Skin of body (tissue), 3 donors: ENCODE measurements at places on chromosomes 11 and 22. TPM values are rescaled to one million over a fixed set of nuclear protein-coding genes. Genes with fewer than 3 reads are reported as not detected.

- DNase-seq = no peak
Measured at GRCh38 chr11:14366936-14367335, 8.0 kb upstream of the RRAS2 start.

The TLCD5 gene
- total RNA-seq = 6.7 TPM

The PDE3B gene
- total RNA-seq = 16.1 TPM

- DNase-seq = no peak
Measured at GRCh38 chr11:2794046-2794967, 91.3 kb downstream of the CDKN1C start.

- no peak for DNase-seq
Measured at GRCh38 chr22:37080838-37081237, 28.7 kb downstream of the TMPRSS6 start.

The AMBRA1 gene
- 19.8 TPM for total RNA-seq

- DNase-seq = no peak
Measured at GRCh38 chr11:120835601-120836228, 188.2 kb upstream of the TBCEL start.

DNA sequence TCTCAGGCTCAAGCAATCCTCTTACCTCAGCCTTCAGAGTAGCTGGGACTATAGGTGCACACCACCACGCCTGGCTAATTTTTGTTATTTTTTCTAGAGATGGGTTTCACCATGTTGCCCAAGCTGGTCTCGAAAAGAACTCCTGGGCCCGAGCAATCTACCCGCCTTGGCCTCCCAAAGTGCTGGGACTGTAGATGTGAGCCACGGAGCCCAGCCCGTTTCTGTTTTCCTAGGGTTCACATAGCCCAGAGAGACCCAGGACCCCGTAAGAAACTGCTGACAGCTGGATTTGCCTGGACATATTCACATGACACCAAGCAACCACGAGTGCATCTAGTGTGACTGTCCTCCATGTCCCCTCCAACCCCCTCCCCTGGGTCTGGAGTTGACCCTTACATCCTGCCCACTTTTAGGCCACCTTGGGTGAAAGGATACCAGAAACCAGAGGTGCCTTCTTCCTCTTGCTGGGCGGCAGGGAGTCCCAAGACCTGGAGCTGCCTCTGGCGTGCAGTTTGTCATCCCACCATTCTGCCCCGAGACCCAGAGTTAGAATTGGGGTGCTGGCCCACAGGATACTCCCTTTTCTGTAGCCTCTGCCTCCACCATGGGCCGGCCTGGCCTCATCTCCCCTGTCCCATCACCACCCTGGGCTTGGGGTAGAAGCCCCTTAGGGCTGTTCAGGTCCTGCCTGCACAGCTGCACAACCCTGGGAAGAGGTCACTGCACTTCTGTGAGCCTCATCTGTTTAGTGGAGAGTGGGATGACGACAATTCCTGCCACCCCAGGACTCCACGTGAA is 3.7 kb upstream of the RIN1 start:
- no peak for DNase-seq

GRCh38 chr11:119222308-119222707 is 16.2 kb downstream of the CBL start:
- DNase-seq = peak; percentile 72

- no peak for DNase-seq
Measured at GRCh38 chr11:81220146-81220895, 1513.3 kb downstream of the FAM181B start.
